ENCODE measurements at places on chromosomes 6 and 20.

DNA sequence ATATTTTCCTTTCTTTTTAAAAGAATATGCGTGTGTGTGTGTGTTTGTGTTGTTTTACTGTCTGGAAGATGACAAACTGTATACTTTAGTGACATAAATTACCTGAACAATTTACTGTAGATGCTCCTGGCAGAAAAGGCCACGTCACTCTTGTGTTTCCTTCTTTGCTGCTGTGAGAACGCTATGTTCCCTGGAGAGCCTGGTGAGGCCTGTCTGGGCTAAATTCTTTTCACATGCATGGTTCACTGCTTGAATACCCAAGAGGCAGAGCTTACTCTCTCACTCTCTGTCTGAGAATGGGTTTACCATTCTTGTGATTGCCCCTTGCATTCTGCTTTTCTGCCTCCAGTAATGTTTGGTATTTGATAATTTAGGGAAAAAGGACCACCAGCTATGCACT lies 64.3 kb downstream of the EDN1 start:
- DNase-seq, result no peak

GRCh38 chr6:11459079-11459610 lies 78.4 kb upstream of the TMEM170B start:
- DNase-seq, result peak; percentile 17

DNA sequence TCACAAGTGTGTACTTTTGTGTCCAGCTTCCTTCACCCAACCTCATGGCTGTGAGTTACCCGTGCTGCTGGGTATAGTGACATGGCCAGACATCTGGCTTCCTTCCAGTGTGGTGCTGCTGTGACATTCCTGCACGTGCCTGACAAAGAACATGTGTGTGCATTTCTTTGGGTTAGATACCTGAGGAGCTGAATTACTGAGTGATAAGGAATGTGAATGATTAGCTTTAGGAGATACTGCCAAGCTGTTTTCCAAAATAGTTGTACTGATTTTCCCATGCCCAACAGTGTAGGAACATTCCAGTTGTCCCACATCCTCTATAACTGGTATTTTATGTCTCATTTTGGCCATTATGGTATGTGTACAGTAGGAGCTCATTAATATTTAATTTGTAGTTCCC lies 132.5 kb downstream of the PREX1 start:
- DNase-seq, result no peak

GRCh38 chr6:133682506-133683307 lies 206.2 kb upstream of the TCF21 start:
- no peak for DNase-seq

DNA sequence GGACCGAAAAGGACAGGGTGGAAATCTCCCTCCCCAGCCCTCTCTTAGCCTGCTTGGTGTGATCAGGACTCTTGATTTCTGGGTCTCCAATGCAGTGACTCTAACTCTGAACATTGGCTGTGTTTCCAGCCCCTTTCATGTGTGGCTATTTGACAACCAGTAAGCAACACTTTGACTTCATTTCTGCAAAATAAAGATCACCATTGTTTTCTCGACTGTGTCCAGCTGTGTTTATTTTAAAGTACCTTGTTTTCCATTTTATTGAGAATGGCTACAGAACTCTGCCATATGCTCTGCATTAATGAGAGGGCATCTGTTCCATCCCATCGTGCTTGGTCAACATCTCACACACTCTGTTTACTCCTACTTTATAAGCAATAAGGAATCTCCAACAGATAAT lies 60.9 kb upstream of the TAGAP start:
- no peak for DNase-seq

- DNase-seq, result no peak
Observed at GRCh38 chr6:144873623-144874378, 588.7 kb downstream of the UTRN start.

- DNase-seq, result no peak
Observed at GRCh38 chr6:19714434-19715166, 122.6 kb upstream of the ID4 start.

GRCh38 chr20:47781632-47782031 lies 3.6 kb downstream of the SULF2 start:
- no peak for DNase-seq

- DNase-seq, result no peak
Observed at GRCh38 chr6:51640021-51640420, 447.4 kb downstream of the PKHD1 start.

GRCh38 chr6:53956068-53956711 lies 155.1 kb upstream of the MLIP start:
- DNase-seq, result no peak

DNA sequence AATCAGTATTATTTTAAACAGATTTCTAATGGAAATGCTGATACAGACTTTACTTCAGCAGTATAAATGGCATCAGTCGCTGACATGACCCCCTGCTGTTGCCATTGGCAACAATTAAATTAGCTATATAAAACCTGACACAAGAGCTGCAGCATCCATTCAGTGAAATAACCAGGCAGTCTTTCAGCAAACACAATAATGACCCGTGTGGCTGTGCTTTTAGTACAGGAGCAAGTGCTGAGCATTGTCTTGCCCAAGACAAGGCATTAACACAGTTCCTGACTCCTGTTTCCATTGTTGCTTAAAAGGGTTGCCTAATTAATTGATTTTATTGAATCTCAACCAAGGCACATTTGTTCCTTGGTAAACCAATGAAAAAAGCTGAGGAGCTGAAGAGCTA lies 382.1 kb downstream of the HACE1 start:
- no peak for DNase-seq

DNA sequence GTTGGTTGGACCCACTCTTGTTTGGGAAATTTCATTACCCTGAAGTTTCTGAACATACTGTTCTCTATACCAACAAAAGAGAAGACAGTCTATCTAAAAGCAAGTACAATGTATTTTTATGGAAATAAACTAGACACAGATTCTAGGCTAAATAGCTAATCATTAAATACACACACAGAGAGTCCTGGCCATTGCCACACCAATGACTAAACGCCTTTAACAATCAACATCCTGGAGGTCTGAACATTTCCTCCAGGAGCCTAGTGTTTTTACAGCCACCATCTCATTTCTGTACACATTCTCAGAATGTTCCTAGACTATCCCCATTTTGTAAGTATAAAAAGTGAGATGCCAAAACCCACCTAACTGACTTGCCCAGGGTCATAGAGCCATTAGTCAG lies 141.6 kb upstream of the RREB1 start:
- DNase-seq, result no peak

DNA sequence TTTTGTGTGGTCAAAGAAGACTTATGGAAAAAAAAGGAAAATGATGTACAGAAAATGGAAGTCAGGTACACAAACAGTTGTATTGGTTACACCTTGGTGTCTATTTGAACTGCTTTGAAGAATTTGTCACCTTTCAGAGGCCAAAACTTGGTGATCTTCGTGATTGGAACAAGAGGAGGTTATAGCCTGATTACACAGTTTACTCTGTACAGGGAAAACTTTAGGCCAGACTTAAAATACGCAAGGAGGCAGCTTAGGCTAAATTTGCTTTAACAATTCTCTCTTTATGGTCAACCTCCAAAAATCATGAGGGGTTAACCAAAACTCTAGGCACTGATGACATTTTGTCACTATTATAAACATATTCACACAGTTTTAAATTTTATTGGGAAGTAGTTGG lies 353.7 kb downstream of the PRKN start:
- DNase-seq, result no peak

- no peak for DNase-seq
Observed at GRCh38 chr20:40427026-40427425, 262.0 kb downstream of the MAFB start.
